ENCODE measurements at places on chromosomes 12 and 14. TPM values are rescaled to one million over a fixed set of nuclear protein-coding genes. Genes with fewer than 3 reads are reported as not detected.

KCNA5 gene
- 2.2 TPM for total RNA-seq

C12orf42 gene
- total RNA-seq, result not detected

CARMIL3 gene
- 1.1 TPM for total RNA-seq

CCDC91 gene
- total RNA-seq, result 56.3 TPM

BICDL1 gene
- total RNA-seq, result 0.54 TPM

AMHR2 gene
- not detected for total RNA-seq

LTBP2 gene
- total RNA-seq, result 71.2 TPM

RNASE1 gene
- 495 TPM for total RNA-seq

ANO2 gene
- total RNA-seq, result 1.4 TPM

SOX5 gene
- total RNA-seq, result 10.4 TPM

CIDEB gene
- 9.5 TPM for total RNA-seq

ALDH1L2 gene
- 13.0 TPM for total RNA-seq
